ENCODE measurements at places on chromosomes 11 and 22.

DNA sequence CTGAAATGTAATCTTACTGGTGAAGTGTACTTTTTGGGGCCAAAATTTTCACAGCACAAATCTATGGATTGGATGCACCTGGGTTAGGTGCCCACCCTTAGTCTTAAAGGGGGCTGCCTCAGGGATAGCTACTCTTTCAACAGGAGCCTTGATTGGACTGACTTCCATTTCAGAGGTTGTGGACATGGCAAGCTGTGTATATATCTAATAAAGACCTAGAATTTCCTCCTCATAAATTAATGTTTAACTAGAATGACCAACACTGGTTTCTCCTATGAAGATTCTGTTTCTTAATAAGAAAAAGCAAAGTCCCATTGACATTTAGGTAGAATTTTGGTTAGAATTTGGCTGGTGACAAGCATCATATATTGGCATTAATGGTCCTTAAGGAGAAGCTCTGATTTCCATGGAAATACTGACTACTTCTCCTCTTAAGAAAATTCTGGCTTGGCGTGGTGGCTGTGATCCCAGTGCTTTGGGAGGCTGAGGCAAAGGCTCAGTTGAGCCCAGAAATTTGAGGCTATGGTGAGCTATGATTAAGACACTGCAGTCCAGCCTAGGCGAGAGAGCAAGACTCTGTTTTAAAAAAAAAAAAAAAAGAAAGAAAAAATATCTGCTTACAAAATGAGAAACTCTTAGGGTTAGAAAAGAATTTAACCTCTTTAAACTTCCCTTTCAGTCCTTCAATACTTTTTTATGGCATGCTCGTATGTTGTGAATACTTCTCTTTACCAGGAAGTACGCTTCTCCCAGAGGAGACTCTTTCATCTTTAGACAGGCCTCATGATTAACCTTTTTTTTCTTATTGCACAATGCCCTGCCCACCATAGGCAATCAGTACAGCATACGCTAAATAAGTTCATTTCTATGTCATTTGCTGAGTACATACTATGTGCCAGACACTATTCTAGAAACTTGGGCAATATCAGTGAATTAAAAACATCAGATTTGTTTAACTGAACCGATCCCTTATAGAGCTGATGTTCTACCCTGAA lies 77.2 kb downstream of the PRR5L start:
- no peaks in the 10 kb centered on the region for H3K36me3 ChIP-seq
- H3K27me3 ChIP-seq: peaks cover 21% of the 10 kb centered on the region
- peaks cover 8% of the 10 kb centered on the region for H3K4me1 ChIP-seq

DNA sequence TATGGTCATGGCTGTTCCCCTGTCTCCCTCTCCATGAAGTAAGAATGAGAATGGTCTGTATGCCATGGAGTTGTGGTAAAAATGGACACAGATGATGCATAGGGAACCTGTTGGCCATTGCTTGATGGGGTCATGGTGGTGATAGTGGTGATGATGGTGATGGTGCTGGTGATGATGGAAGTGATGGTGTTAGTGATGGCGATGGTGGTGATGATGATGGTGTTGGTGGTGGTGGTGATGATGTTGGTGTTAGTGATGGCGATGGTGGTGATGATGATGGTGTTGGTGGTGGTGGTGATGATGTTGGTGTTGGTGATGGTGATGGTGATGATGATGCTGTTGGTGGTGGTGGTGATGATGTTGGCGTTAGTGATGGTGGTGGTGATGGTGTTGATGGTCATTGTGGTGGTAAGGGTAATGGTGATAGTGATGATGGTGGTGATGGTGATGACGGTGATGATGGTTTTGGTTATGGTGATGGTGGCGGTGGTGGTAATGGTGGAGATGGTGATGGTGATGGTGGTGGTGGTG lies 5.1 kb upstream of the CACNA1I start:
- no peaks in the 10 kb centered on the region for H3K27me3 ChIP-seq
- H3K36me3 ChIP-seq: no peaks in the 10 kb centered on the region
- no peak overlapping the region for H3K27ac ChIP-seq
- DNase-seq: no peak

GRCh38 chr11:46537537-46538295 lies 56.1 kb downstream of the AMBRA1 start:
- H3K36me3 ChIP-seq: peaks cover 18% of the 10 kb centered on the region
- no peaks in the 10 kb centered on the region for H3K27me3 ChIP-seq
- DNase-seq: peak; percentile 59
- no peak overlapping the region for H3K27ac ChIP-seq

DNA sequence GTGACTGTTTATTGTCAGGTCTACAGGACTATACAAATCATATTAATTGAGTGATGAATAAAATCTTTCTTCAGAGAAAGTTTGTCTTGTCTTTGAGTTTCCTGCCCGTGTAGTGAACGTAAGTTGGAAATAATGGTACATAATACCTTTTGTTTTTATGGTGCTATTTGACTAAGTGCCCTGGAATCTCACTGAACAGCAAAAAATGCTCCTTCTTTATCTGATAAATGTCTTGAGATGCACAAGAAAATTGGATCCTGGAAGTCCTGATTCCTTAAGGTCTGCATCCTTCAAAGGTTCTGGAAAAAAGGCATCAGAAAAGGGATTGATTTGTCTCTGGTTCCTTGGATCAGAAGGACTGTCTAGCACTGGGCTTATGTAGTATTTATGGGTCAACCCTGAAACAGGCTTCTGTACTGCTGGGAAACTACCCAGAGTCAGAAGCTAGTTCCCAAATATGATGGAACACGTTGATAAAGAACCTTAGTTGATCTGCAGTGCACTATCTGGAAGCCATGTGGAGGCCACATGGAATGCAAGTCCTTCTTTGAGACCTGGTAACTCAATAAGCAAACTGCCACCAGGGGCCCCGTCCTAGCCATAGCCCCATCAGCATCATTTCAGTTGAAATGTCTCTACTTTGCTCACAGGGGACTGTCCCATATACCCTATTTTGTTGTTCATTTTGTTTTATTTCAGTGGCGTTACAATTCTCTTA lies 100.6 kb upstream of the CD44 start:
- H3K4me1 ChIP-seq: no peaks in the 10 kb centered on the region
- no peaks in the 10 kb centered on the region for H3K36me3 ChIP-seq
- DNase-seq: no peak
- H3K27ac ChIP-seq: no peak overlapping the region
- no peaks in the 10 kb centered on the region for H3K27me3 ChIP-seq
- no peak overlapping the region for H3K4me3 ChIP-seq

GRCh38 chr11:132423266-132423665 lies 1052.9 kb downstream of the NTM start:
- no peak overlapping the region for H3K4me3 ChIP-seq
- H3K36me3 ChIP-seq: no peaks in the 10 kb centered on the region
- no peak for DNase-seq
- no peaks in the 10 kb centered on the region for H3K4me1 ChIP-seq
- H3K27me3 ChIP-seq: no peaks in the 10 kb centered on the region

GRCh38 chr11:57162179-57162898 lies 19.4 kb upstream of the LRRC55 start:
- no peaks in the 10 kb centered on the region for H3K27me3 ChIP-seq
- DNase-seq: no peak
- no peak overlapping the region for H3K4me3 ChIP-seq
- no peaks in the 10 kb centered on the region for H3K4me1 ChIP-seq

DNA sequence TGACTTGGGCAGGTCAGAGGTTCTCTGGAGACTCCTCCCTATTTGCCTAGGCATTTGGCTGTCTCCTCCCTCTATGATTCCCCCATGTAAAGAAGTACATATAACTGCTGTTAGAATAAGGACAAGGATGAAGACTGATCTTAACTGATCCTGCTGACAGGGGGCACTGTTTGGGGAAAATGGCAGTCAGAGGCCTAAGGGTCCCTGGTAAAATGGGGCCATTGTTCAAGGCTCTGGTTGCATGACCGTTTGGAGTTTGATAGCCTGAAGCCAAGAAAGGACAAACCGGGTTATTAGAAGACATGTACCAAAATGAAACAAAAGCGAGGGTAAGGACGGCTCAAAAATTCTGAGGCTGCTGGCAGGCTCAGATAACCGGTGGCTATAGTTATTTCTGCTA lies 712.2 kb downstream of the NTM start:
- H3K27me3 ChIP-seq: no peaks in the 10 kb centered on the region
- no peak overlapping the region for H3K4me3 ChIP-seq
- H3K36me3 ChIP-seq: no peaks in the 10 kb centered on the region
- H3K4me1 ChIP-seq: no peaks in the 10 kb centered on the region

GRCh38 chr11:125020342-125020741 lies 42.8 kb upstream of the SLC37A2 start:
- H3K4me3 ChIP-seq: no peak overlapping the region
- H3K27me3 ChIP-seq: no peaks in the 10 kb centered on the region
- no peak overlapping the region for H3K27ac ChIP-seq
- peak; percentile 47 for DNase-seq
- H3K36me3 ChIP-seq: no peaks in the 10 kb centered on the region
- no peaks in the 10 kb centered on the region for H3K4me1 ChIP-seq

DNA sequence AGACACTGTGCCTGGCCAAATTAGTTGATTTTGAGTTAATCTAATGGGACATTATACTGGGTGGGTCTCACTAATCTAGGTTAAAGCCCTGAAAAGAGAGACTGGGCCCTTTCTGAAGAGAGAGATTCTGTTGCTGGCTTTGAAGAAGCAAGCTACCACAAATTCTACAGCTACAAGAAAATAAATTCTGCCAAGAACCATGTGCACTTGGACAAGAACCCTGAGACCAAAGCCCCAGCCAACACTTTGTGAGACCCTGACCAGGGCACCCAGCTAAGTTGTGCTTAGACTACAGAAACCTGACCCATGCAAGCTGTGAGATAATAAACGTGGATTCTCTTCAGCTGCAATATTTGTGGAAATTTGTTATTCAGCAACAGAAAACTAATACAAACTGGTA lies 20.1 kb upstream of the SPON1 start:
- H3K4me1 ChIP-seq: no peaks in the 10 kb centered on the region
- H3K27ac ChIP-seq: no peak overlapping the region
- H3K4me3 ChIP-seq: no peak overlapping the region
- no peak for DNase-seq
- H3K27me3 ChIP-seq: no peaks in the 10 kb centered on the region

- H3K27me3 ChIP-seq: no peaks in the 10 kb centered on the region
- H3K4me1 ChIP-seq: no peaks in the 10 kb centered on the region
- H3K27ac ChIP-seq: no peak overlapping the region
- DNase-seq: no peak
- no peaks in the 10 kb centered on the region for H3K36me3 ChIP-seq
- H3K4me3 ChIP-seq: no peak overlapping the region
Observed at GRCh38 chr11:55501014-55501413, 53.3 kb upstream of the OR4C15 start.

DNA sequence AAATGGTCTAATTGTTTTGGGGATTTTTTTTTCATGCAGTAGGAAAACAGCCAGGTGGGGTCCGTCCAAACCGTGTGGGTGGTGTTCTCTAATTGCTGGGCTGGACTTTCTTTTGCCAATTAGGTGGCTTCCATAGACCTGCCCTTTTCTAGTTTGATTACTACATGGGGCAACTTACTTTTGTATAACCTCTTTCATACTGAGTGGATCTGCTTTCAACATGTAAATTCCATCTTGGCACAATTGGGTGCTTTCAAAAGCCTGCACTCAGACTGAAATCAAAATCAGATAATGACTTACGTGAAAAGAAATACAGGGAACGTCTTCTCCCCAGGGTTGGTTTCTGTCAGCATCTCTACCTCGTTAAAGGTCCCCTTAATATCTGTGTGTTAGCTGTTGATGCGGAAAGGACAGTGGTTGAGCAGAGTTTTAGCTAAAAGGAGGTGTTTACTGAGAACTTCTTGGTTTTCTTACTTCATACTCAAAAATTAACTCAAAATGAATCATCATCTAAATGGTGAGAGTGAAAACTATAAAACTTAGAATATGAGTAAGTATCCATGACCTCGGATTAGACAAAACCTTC lies 72.1 kb downstream of the BARX2 start:
- no peaks in the 10 kb centered on the region for H3K27me3 ChIP-seq
- H3K27ac ChIP-seq: no peak overlapping the region
- H3K4me3 ChIP-seq: no peak overlapping the region
- H3K36me3 ChIP-seq: no peaks in the 10 kb centered on the region

DNA sequence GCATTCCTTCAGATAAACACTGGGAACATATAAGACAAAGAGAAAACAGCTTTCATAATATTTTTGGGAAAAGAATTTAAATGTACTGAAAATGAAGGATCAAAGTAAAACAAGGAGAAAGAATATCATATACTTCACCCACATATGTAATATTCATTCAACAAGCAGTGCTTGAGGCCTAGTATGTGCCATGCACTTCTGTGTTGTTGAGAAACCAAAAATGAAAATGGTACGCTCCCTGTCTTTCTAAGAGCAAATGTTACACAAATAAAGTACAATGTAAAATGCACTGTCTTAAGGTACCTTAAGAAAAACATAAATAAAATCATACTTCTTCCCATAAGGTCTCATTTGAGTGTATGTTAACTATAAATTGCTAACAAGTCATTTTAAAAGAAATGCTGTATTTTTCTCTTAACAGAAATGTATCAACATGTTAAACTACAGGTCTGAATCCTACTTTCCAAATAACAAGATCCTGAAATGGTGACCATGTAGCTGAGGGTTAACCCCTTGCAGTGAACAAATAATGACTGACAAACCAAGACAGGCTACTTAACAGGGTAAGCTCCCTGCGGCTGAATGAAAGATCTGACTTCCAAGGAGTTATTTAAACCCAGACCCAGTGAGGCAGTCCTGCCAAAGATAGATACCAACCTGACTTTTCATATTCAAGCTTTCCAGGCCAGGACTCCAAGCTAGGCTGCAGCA lies 377.6 kb downstream of the DCDC1 start:
- no peak overlapping the region for H3K27ac ChIP-seq
- H3K27me3 ChIP-seq: no peaks in the 10 kb centered on the region
- H3K4me1 ChIP-seq: no peaks in the 10 kb centered on the region
- H3K4me3 ChIP-seq: no peak overlapping the region

DNA sequence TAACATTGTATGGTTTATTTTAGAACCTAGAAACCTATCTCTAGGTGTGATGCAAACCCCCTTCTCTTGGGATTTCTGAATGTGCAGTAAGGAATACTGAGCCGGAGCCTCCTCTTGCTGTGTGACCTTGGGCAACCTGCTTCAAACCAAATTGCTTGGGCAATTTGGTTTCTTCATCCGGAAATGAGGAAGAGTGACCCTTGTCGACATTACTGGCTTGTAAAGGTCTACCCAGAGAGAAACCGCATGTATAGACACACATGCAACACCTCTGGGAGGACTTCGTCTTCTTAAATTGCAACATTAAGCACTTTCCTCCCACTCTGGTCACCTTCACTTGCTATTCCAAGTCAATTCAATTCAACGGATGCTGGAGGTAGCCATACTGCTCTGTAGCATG lies 19.6 kb upstream of the TP53I11 start:
- H3K36me3 ChIP-seq: no peaks in the 10 kb centered on the region
- no peaks in the 10 kb centered on the region for H3K27me3 ChIP-seq
- H3K27ac ChIP-seq: no peak overlapping the region
- H3K4me1 ChIP-seq: no peaks in the 10 kb centered on the region
- no peak overlapping the region for H3K4me3 ChIP-seq
- DNase-seq: no peak

- H3K36me3 ChIP-seq: no peaks in the 10 kb centered on the region
- no peak overlapping the region for H3K27ac ChIP-seq
- no peak for DNase-seq
- H3K4me1 ChIP-seq: no peaks in the 10 kb centered on the region
- peaks cover 4% of the 10 kb centered on the region for H3K27me3 ChIP-seq
Observed at GRCh38 chr11:8545698-8546366, 48.2 kb downstream of the STK33 start.
